ENCODE measurements at places on chromosomes 4 and X.

DNA sequence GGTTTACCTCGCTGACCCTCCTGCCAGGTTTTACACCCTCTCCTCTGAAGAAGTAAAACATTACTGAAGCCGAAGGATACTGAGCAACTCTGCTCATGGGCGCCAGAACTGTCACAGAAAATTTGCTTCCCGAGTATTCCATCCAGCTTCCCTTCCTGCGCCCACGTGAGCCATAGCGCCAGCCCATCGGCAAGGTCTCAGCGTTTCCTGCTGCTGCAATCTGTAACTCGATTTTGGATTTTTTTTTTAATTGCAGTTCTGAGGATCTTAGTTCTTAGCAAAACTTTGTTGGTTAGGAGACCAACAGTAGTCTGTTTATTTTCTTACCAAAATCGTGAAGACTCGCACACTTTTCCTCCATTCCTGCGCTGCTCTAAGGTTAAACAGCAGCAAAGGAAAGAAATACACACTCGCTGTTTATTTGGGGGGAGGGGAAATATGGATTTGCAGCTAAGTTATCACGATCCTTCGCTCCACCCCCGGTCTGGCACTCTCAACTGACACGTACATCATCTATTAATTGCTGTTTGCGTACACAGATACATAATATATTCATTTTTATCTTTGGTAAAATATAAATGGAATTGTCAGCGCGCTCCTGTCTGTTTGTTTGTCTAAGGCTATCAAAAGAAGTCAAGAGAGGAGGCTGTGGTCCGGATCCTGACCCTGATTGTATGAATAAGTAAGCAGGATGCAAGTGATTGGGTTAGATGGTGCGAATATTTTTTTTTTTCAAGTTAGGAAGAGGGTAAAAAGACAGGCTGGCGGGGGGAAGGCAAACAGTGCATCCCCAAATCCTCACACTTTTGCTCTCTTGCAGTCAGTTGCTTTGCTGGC, at the start of gene TLL1:
Gene TLL1, plus strand, starts transcription at position 777 of the 837 bp plus-strand sequence. CDS start 668 bp downstream, outside the sequence.
- DNase-seq, result no peak

GRCh38 chr4:5133201-5133600, 81.9 kb downstream of the STK32B start:
- no peak for DNase-seq

DNA sequence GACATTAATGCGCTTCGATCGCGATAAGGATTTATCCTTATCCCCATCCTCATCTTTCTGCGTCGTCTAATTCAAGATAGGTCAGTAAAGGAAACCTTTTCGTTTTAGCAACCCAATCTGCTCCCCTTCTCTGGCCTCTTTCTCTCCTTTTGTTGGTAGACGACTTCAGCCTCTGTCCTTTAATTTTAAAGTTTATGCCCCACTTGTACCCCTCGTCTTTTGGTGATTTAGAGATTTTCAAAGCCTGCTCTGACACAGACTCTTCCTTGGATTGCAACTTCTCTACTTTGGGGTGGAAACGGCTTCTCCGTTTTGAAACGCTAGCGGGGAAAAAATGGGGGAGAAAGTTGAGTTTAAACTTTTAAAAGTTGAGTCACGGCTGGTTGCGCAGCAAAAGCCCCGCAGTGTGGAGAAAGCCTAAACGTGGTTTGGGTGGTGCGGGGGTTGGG, 528 bp upstream of the FGF2 start:
- DNase-seq, result no peak

DNA sequence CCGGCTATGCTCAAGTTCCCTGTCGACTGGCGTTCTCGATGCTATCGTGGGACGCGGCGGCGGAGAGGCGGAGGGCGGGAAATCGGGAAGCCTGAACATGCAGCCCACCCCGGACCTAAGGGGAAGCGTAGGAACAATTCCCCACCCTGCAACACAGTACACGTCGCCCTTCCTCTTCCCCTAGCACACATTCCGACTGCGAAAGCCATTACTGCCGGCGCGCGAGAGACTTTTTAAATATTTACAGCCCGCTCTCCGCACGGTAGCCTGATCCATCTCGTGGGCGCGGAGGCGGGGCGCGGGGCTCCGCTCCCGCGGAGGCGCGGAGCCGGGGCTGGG, 48.1 kb upstream of the BCOR start:
- no peak for DNase-seq

DNA sequence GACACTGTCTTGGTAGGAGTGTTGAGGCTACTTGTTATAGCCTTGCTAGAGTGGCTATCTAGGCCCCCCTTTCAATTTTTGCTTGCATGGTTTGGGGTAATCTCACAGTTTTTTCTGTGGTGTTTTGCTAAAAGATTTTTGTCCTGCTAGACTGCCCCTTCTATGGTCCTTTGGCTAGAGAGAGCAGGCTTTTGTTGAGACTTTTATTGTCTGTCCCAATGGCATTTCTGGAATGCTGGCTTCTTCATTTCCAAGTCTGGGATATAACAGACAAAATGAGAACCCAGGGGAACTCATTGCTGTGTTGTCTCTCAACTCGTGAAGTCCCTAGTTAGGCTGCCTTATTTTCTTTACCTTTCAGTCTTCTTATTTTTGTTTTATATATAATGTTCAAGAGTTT, 160.2 kb upstream of the ZC4H2 start:
- no peak for DNase-seq

DNA sequence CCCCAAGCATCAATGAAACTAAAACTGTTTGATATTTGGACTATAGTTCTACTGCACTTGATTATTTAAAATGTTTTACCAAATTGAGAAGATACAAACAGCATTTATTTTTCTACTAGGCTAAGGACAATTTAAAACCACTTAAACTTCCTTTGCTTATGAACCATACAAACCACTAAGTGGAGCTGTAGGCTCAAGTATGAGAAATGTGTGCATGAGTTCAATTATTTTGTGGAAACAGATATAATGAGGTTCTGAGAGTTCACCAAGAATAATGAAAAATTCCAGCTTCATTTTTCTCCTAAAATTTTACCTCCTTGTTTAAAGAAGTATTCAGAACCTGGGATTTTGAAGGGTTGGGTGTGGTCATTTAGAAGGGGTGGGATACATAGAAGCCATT, 63.1 kb downstream of the SERPINA7 start:
- no peak for DNase-seq

Data from bone marrow (tissue), 2 donors.